Germinal center (tissue), 1 donor: ENCODE measurements at places on chromosomes 6 and 20.

GRCh38 chr20:51804754-51805153, 2.4 kb upstream of the SALL4 start:
- no peak for DNase-seq

DNA sequence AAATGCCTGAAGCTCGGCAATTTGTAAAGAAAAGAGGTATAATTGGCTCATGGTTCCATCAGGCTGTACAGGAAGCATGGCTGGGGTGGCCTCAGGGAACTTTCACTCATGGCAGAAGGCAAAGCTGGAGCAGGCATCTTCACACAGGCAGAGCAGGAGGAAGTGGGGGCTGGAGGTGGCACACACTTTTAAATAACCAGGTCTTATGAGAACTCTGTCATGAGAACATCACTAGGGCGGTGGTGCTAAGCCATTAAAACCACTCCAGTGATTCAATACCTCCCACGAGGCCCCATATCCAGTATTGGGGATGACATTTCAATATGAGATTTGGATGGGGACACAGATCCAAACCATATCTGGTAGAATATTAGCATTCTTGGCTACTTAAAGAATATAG, 345.2 kb downstream of the ARHGAP18 start:
- no peak for DNase-seq

DNA sequence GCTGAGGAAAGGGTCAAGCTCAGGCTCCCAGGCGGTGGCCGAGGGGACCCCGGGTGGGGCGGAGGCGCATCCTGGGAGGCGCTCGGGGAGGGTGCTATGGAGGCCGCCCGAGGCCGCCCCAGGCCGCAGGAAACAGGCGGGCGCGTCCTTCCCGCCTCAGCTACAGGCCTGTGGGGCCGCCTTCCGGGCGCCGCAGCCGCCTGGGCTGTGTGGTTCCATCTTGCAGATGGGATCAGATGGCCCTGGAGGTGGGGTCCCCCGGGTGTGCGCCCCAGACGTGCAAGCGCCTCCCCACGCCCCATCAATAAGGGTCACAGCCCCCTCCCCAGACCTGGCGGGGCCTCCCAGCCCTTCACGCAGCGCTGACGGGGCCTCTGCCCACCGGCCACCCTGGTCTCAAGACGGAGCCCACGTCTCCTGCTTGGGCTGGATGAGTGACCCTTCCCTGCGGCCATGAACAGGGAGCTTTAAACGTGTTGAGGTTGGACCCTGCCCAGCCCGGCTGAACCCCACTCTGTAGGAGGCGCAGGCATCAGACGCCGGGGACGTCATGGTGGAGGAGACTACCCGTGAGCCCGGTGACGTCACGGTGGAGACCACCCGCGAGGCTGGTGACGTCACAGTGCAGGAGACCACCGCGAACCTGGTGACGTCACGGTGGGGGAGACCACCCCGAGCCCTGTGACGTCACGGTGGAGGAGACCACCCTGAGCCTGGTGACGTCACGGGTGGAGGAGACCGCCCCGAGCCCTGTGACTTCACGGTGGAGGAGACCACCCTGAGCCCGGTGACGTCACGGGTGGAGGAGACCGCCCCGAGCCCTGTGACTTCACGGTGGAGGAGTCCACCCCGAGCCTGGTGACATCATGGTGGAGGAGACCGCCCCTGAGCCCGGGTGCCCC, 267.0 kb downstream of the DLL1 start:
- no peak for DNase-seq

DNA sequence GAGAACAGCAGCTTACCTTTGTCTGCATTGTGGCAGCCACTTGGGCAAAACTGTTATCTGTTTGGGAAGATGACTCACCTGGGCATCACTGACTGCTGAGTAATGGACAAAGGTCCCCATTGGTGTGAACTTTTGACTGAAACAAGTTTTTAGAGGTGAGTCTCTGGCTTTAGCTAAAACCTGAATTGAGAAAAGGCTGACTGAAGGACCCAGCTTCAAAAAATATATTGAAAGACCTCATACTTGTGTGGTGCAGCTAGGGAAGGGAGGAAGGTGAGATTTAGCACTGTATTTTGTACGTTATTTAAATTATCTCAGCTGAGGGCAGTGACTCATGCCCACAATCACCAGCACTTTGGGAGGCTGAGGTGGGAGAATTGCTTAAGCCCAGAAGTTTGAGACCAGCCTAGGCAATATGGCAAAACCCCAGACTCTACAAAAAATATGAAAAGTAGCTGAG, 4.5 kb upstream of the CITED2 start:
- DNase-seq: no peak

DNA sequence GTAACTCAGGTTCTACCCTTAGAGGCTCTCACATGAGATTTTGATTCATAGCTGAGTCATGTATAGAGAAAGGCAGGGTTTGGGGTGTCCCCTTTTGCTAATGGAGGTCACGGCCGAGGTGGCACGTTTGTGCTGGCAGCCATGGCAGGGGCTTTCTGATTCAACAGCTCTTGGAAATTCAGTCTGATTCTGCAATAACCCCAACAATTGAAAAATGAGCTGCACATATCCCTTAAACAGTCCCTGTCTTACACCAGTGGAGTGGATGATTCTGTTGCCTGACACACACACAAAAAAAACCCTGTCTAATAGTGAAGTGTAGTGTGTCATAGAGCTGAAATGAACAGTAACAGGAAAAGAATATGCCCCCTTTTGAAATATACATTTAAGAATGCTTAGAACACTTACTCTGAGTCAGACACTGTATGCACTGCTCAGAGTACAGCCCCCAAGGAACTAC, 40.4 kb upstream of the ARG1 start:
- DNase-seq: no peak

DNA sequence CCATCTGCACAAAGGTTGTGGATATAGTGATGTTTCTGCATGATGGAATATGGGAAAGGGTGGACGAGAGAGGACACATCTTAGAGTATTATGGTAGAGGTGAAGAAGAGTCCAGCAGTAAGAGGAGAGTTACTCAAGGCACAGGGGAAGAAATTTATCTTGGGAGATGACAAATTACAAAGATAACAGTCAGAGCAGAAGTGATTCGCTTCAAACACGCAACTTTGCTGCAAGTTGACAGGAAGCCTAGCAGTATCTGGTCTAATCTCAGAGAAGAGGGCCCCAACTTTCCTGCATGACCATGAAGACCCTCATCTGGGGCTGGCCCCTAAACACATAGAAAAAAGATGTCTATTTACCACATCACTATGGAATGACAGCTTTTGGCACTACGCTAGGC, 1.2 kb upstream of the CALHM6 start:
- no peak for DNase-seq

- DNase-seq: no peak
Observed at GRCh38 chr6:1527073-1527457, 82.7 kb upstream of the FOXC1 start.

GRCh38 chr6:168127384-168127868, 48.4 kb upstream of the FRMD1 start:
- DNase-seq: no peak
